ENCODE measurements at places on chromosomes 16 and 17. TPM values are rescaled to one million over a fixed set of nuclear protein-coding genes. Genes with fewer than 3 reads are reported as not detected.

TMC6 gene
- total RNA-seq = 119 TPM

CES1 gene
- total RNA-seq = not detected

SLC13A5 gene
- total RNA-seq = not detected

KRTAP4-5 gene
- total RNA-seq = not detected

TMEM204 gene
- 23.7 TPM for total RNA-seq
